ENCODE measurements at places on chromosomes 16 and 17.

GRCh38 chr16:64580558-64580957 lies 541.3 kb downstream of the CDH11 start:
- no peak for DNase-seq

DNA sequence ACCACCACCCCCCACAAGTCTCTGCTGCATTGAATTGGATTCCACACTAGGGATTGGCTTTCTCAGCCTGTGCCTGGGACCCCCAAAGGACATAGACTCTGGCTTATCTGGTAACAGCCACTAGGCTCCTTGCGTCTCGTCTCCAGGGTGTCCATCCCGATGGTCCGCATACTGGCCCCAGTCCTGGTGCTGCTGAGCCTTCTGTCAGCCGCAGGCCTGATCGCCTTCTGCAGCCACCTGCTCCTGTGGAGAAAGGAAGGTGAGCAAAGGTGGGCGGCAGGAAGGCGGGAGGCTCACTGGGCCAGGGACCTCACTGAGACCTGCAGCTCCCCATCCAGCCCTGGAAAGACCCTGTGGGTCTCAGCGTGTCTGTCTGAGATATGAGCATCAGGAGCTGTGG lies 8.1 kb downstream of the CD300LG start:
- no peak for DNase-seq

- DNase-seq = no peak
Observed at GRCh38 chr16:78509965-78510364, 410.5 kb downstream of the WWOX start.

- DNase-seq = no peak
Observed at GRCh38 chr17:29982991-29983653, 41.7 kb downstream of the EFCAB5 start.

- DNase-seq = no peak
Observed at GRCh38 chr17:28912281-28912937, 9.5 kb upstream of the DHRS13 start.

DNA sequence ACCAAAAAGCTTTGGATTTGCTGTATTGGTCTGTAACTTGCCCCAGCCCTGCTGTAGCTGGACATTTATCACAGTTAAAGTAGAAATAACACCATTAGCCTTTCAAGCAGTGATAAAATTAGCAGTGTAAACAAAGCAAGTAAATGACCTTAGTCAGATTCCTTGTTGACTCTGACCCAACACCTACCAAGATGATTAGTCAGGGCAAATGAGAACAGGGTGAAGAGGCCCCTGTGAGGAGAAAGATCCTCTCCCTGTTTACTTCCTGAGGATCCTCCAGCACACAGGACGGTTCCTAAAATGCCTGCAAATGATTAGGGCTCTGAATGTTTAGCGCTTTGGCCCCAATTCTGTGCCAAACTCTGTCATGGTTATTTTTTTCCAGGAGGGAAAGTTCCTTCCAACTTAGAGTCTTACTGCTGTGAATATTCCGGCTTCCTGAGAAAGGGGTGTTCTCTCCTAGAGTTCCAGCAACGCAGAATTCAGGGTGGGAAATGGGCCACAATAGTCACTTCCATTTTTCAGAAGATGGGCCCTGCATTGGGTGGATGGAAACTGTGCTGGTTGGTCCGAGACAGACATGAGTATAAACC lies 259.0 kb upstream of the MYOCD start:
- DNase-seq = no peak

- no peak for DNase-seq
Observed at GRCh38 chr16:55842369-55843104, 9.6 kb upstream of the CES1 start.

- no peak for DNase-seq
Observed at GRCh38 chr17:61996916-61997605, 68.0 kb downstream of the MED13 start.

DNA sequence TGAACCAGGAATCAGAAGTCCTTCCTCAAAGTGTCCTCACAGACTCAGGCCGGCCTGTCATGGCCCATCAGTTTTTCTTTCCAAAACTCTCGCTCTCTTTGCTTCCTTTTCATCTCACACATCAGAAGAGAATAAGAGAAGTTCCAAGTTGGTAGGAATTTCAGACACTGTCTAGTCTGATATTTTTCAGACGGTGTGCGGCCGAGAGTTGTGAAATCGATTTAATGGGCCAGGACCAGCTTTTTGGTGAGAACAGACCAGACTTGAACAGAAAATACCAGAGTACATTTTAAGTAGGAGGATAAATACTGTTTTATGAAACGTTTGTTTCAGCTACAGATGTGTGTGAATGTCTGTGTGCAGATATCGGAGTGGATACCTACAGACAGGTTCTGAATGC lies 24.8 kb upstream of the RCVRN start:
- no peak for DNase-seq

- DNase-seq = no peak
Observed at GRCh38 chr17:57404073-57404472, 147.8 kb downstream of the MSI2 start.

- DNase-seq = no peak
Observed at GRCh38 chr16:81841722-81842121, 62.6 kb downstream of the PLCG2 start.

DNA sequence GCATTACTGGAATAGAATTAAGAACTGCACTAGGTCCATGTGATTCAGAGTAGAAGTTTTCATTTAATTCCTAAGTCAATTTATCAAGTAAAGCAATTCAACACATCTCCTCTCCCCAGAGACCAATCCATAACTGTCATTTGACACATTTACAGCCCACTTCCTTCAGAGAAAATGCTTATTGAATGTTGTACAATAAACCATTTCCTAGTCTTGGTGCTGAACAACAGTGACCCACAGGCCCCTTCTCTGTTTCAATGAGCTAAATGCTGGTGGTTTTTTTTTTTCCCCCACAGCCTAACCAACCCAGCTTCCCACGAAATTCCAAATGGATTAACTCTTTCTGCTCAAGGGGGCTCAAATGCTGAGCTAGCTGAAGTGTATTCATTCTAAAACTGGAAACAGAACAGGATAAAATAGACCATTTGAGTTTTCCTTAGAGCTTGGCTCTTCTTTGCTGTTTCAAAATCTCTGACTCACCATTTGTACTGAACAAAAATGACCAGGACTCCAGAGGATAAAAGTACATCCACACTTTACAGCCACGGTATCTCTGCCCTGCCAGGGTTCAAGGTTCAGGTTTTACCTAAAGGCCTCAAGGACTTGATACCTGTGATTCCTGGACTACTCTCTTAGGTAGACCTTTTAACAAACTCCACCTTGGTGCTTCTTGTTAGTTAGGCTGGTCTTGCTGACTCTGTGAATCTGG lies 62.3 kb downstream of the TMEM100 start:
- no peak for DNase-seq

- no peak for DNase-seq
Observed at GRCh38 chr16:8958344-8959167, 5.2 kb downstream of the USP7 start.

DNA sequence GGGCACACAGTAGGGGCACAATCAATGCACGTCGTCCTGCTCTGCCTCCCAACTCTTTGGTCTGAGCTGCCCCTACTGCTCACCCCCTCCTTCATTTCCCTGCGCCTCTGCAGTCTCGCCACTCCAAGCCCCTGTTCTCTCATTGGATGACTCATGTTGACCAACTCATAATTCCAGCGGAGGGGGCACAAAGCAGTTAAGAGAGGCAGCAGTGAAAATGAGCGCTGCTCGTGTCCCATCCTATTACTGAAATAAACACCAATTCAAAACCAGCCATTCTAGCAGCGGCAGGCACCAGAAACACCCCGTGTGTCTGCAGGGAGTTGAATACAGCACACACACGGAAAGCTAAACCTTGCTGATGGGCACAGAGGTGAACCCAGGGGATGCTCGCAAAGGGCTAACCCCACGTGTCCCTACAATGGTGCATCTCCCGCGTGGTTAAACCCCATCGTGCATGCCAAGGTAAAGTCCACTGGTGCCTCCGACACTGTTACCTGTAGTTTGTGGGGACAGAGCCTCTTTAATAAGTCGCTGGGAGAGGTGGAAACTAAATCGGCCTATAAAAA lies 310.4 kb downstream of the XYLT1 start:
- no peak for DNase-seq

- DNase-seq = no peak
Observed at GRCh38 chr16:74226338-74226954, 70.2 kb upstream of the PSMD7 start.

DNA sequence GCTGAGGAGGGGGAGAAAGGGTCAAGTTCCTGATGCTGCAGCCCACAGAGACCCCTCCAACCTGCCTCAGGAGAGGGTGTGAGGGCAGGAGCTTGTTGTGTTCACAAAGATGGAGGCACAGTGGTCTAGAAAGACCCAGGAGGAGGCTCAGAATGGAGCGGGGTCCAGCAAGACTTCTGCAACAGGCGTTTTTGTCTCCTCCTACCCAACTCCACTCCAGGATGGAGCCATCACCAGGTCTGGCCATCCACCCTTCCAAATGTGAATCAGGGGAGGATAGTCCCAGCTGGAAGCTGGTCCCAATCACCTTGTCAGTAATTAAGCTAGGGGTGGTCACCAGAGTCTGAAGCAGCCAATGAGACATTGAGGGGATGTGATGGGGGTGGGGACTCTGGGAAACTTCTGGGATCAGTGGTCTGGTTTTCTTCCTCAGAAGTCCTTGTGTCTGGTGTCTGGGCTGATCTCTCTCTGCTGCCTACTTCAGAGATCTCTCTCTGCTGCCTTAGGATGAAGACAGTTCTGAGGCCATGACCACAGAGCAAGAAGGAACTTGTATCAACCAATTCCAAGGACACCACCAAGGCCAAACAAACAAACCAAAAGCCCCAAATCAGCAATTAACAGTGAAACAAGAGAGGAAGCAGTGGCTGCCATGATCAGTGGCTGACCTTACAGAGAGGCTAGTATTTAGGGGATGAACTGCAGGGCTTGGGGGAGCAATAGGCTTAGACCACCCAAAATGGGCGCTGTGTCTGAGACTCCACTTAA lies 14.5 kb downstream of the CD300LB start:
- no peak for DNase-seq

DNA sequence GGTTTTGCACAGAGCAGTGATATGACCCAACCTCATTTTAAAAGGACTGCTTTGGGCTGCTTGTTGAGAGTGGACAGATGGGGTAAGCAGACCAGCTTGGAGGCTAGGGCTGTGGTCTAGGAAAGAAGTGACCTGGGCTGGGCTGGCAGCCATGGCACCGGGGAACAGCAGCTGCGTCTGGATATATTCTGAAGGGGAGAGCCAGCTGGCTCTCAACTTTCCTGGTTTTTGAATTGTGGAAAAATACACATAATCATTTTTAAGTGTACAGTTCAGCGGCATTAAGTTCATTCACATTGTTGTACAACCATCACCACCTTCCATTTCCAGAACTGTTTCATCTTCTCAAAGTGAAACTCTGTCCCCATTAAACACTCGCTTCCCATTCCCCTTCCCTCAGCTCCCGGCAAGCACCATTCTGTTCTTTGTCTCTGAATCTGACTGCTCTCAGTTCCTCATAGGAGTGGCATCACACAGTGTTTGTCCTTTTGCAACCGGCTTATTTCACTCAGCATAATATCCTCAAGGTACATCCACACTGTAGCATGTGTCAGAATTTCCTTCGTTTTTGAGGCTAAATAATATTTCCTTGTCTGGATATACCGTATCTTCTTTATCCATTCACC lies 113.2 kb downstream of the SPECC1 start:
- no peak for DNase-seq

GRCh38 chr17:82215972-82216300 lies 3.3 kb upstream of the CCDC57 start:
- no peak for DNase-seq

Measured in stimulated activated CD4-positive, alpha-beta T cell treated with anti-CD3 and anti-CD28 coated beads, Interleukin-1b, Interleukin-23, amount 100 ng/mL, for 48 hours (primary cell).